EL (cell line): ENCODE measurements at places on chromosomes 16 and 17.

GRCh38 chr16:58053682-58054005 is 28.1 kb downstream of the MMP15 start:
- DNase-seq: no peak

DNA sequence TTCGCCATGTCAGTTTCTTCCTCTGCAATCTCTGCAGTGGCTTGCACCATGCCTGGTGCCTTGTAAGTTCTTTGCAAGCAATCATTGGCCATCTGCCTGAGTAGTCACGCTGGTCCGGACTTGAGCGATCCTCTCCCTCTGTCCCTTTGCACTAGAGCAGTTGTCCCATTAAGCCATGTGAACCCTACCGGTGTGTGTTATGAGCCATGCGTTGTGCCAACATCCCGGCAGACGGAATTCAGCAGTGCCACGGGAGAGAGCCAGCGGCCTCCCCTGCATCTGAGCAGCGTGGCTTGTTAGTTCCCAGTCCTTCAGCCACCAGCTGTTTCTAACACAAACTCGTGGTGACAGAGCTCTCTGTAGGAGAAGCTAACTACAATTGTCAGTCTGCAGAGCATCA is 275.1 kb upstream of the HSBP1 start:
- DNase-seq: no peak

DNA sequence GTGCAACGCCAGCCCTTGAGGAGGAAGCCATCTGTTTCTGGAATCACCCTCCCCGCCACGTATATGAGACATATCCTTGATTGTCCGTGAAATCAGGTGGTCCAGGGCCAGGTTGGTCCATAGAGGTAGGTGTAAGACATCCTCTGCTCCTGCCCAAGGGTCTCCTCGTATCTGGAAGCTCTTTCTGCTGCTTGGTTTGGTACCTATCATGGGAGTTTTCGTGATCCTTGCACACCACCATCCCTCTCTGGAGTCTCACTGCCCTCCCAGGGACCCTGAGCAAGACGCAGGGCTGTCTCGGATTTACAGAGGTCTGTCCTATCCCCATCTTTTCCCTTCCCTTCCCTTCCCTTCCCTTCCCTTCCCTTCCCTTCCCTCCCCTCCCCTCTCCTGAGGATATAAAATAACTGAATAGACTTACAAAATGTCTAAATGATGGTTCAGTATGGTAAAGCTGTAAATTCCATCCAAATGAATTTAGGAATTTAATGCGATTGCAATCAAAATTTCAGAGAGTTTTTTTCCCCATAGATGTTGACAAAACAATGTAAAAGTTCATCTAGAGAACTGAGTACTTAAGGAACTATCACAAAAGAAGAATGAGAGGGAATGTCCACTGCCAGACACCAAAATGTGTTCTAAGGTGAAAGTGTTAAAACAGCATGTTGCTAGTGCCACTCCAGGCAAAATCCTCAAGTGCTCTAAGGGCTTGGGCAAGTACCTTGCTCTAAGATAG is 2.0 kb upstream of the CCDC42 start:
- DNase-seq: peak; percentile 37

GRCh38 chr17:7001318-7001961 is 5.6 kb downstream of the ALOX12 start:
- DNase-seq: no peak

- peak; percentile 18 for DNase-seq
Observed at GRCh38 chr16:1613728-1614455, 1.7 kb downstream of the CRAMP1 start.

- DNase-seq: no peak
Observed at GRCh38 chr16:85100265-85100664, 12.0 kb downstream of the CIBAR2 start.

DNA sequence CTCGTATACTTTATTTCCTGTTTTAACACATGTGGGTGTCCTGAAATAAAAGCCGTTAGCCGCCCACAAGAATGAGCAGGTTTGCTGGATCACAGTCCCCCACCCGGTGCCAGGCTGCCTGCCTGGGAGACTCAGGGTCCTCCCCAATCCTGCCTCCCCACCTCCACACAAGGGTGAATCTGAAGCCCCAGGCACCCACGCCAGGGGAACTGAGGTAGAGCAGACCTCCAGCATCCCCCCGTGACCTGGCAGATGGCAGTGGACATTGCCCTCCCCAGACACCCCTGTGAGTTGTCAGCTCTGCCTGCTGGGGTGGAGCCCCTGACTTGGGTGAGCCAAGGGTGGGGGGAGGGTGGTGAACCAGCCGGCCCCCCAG is 114.8 kb downstream of the METRNL start:
- DNase-seq: no peak

DNA sequence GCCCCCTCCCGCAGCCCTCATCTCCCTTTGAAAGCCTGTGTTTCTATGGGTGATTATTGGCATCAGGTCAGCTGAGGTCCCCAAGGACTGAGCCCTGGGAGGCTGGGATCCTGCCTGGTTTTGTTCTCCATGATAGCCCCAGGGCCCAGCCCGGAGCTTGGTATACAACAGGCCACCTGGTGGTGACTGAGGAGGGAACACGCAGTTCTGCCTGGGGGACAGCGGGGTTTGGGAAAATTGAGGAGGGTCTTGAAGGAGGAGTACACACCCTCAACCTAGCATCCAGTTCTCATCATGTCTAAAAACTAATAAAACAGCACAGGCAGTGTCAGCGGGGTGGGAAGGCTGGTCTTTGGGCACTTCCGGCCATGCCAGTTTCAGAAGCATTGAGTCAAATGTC is 335.1 kb downstream of the CPPED1 start:
- no peak for DNase-seq

DNA sequence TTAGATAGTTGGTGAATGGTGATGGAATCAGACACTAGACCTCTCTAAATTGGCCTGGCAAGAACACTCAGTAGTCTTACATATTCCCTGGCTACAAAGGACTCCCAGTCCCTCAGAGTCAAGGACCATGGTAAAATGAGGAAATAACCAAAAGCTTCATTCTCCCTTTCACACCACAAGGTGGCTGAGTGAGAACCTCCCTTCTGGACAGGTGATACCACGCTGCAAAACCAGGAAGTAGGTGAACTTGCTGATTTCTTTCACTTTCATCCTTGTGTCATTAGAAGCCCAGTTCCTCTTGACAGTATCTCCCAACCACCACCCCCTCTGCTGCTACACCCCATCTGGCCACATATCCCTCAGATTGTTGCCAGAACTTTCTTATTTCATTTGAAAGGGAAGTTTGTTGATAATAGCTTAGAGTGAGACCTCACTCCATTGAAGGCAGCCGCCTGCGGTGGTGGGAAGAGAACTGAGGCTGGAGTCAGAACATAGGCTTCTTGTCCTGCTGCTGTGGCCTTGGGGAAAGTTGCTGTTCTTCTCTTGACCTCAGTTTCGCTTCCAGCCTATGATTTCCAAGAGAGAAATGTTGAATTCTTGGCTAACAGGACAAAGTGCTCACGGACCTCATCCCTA is 290.6 kb upstream of the CCL2 start:
- no peak for DNase-seq

- DNase-seq: peak; percentile 25
Observed at GRCh38 chr17:30414486-30414885, 35.8 kb downstream of the CPD start.

DNA sequence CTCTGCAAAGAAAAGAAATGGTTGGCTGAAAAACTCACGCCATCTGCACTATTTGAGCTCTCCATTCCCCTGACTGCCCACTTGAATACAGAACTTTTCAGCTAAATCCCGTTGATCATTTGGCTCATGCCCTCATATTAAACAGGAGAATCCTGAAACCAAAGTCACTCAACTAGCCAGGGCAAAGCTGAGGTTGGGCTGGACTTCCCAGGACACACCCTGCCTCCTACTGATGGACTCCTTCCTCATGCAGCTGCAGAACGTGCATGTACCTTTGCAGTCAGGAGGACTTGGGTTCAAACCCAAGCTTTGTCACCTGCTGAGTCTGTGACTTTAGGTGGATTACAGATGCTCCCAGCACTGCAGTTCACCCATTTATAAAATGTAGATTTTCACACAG is 7.7 kb downstream of the ASIC2 start:
- no peak for DNase-seq

GRCh38 chr16:85380905-85381737 is 232.0 kb upstream of the GSE1 start:
- no peak for DNase-seq

DNA sequence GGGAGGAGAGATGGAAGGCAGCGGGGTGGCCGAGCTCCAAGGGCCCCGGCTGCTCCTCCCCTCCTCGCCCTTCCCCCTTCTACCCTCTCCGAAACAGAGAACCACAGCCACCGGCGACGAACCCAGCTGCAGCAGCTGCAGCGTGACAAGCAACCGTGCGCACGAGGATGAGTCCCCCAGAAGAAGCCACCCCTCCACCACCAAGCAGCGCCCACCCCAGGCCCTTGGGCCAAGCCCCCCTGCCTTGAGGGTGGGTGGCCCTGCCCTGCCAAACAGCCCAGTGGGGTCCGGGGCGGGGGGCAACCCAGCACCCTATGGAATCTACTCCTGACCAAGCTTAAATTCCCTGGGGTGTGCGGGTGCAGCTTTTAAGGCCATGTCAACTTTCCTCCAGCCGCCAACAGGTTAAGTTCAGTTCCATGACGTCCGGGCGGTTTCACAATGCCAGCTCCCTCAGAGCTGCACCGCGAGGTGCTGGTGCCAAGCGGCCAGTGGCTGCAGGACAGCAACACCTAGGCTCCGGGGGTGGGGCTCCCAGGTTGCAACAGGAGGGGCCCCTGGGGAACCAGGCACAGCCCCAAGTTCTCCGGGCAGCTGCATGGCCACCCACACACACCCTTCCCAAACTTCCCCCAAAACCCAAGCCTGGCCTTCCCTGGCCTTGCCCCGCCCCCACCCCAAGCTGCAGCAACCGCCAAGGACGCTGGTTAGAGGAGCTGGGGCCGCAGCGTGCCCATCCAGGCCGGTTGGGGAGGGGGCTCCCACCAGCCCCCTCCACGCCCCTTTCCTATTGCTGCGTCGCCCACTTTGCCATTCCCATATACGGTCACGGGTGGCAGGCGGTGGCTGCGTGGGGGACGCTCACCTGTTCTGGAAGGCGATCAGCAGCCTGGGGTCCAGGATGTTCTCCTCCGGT is 2.0 kb downstream of the CBX4 start:
- no peak for DNase-seq

GRCh38 chr17:49980703-49981197 is 11.8 kb downstream of the DLX4 start:
- no peak for DNase-seq

DNA sequence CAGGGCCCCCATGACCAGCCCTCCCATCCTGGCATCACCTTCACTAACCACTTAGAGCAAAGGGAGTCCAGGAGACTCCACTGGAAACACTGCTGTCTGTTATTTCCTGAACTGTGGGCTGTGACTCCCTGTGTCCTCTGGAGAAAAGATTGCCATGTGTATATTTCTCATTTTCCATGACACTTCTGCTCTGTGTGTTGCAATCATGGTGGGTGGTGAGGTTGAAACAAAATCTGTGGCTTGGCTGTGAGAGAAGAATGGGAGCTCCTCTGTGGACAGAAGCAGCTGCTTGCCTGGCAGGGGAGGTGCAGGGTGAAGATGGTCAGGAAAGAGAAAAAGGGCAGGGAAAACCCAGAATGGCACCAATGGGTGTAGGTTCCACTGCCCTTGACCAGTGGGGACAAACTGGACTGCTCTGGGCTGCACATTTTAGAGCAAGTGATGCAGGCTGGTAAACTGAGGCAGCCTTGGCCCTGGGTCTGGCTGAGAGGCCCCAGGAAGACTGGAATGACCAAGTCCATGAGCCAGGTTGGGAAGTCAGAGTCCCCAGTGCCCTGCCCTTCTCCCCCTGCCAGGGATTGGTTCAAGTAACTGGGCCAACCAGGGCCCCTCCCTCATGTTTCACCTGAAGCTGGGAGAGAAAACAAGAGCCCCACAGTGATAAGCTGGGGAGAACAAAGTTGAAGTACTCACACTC is 314.3 kb downstream of the C16orf95 start:
- no peak for DNase-seq

DNA sequence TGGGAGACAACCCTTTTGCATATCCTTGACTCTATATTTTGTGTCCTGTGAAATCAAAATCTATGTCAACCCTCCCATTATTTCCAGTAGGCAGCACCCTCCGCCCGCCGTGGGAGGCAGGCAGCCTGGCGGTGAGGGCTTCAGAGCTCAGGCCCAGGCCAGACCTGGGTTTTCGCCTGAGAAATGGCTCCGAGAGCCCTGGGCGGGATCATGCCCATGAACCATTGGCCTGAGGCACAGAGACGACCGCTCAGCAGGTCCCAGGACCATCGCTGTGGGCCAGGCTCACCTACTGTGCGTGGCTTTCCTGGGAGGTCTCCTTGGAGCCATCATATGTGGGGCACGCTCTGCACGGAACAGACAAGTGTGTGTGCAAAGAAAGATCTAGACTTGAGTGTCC is 6.3 kb upstream of the SLC38A8 start:
- DNase-seq: no peak

- DNase-seq: peak; percentile 89
Observed at GRCh38 chr17:16977932-16978331, 6.0 kb upstream of the TNFRSF13B start.

DNA sequence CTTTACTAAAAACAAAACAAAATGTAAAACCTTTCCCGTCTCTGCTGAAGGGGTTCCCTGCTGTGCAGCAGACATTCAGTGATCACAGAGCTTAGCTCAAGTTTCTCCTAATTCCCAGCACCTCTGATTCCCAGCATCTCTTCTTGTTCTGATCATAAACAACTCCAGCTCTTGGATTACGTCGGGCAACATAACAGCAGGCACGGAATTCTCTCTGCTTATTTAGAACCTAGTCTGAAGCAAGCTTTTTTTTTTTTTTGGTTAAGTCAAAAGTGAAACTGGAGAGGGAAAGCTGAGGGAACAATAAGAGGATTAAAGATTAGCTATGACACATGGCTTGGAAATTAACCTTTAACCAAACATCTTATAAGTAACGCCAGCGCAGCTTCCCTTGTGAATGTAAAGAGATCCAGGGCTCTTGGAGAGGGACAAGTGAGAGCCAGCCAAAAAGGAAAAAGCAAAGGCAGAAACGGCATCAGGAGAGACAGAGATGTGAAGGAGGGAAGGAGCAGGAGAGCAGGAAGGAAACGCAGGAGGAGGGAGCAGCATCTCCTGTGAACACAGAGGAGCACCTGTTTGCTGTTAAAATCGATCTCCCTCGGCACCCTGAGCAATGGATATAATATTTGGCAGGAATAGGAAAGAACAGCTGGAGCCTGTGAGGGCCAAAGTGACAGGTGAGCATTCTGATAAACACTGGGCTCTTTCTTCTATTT is at the start of gene BCO1:
TSS of gene BCO1 (plus strand) at position 394 of the 716 bp plus-strand sequence. CDS start at position 614, 220 bp downstream.
- peak; percentile 53 for DNase-seq

DNA sequence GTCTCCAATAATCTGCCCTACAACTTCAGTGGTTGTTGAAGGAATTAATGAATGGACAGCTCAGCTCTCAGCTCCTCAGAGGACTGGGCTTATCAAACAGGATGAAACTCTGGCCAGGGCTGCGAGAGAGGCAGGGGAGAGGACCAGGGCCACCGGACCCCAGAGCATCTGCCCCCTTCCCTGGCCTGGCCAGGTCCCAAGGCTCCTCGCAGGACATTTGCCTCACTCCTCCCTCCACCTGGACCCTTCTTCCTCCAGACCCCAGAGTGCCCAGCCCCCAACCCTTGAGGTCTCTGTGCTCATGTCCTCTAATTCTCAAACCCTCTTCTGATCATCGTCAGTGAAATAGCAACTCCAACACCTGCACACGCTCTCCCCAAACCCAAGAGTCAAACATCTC is 3.7 kb downstream of the CD300C start:
- DNase-seq: no peak

GRCh38 chr17:32565401-32565800 is 78.6 kb downstream of the CDK5R1 start:
- DNase-seq: no peak
